ENCODE measurements at places on chromosomes 7 and 10.
A peak's percentile ranks its signal among the peaks of the same experiment; 100 is the strongest.

DNA sequence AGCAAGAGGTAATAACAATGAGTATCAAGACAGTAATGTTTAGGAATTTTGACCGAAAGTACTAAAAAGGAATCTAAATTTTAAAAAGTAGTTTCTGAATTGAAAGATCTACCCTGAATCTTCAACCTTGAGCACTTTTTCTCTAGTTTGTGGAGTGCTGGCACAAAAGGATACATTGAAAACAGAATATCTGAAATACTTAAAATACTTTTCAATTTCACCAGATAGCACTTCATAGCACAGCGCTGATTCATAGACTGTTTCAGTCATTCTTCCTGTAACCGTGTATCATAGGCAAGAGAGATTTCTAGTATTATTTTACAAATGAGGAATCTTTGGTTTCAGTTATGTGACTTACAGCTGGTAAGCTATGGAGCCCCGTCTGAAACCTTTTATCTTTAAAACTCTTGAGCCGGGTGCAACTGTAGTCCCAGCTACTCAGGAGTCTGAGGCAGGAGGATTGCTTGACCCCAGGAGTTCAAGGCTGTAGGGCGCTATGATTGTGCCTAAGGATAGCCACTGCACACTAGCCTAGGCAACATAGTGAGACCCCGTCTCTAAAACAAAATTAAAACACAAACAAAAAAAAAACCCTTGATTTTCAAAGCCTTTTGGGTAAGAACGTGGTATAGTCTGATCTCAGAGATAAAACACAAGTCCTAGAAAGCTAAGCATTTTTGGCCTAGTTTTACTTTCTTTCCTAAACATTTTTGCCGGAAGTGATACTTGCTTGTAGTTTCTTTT is 35.1 kb downstream of the FHIP2A start:
- DNase-seq: no peak

- DNase-seq: no peak
Observed at GRCh38 chr7:121620953-121621606, 225.0 kb upstream of the FAM3C start.

GRCh38 chr7:53218730-53219504 is 183.5 kb downstream of the POM121L12 start:
- no peak for DNase-seq

DNA sequence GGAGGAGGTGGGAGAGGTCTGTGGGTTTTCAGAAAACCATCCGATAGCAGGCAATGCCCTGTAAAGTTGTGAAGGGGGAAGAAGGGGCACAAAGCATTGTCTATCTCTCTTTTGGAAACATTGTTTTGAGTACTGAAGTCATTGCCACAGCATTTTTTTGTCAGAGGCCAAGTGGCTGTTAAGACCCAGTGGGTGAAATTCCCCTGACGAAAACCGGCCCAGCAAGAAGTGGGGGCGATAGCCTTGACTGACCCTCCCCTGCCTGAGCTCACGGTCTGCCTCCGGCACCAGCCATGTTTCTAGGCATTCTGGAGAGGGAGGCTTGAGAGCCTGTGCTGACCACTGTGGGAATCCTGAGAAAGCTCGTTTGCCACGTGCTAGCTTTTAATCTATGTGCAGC is 144.7 kb downstream of the RPS24 start:
- no peak for DNase-seq

DNA sequence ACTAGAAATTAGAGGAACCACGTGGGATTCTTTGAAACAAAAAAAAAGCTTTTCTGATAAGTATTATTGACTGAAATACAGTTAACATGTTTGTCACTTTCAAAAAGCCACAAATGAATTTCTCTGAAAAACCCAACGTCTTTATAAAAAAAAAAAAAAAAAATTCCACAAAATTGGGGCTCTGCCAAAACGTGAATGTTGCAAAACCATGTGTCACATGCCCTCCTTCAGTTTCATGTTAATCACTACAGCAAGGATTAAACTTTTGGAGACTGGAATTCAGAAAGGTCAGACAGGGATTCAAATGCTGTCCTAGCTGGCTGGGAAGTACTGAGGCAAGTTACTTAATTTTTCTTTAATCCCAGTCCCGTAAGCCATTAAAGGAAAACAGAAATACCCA is 278.0 kb upstream of the KLF14 start:
- no peak for DNase-seq

DNA sequence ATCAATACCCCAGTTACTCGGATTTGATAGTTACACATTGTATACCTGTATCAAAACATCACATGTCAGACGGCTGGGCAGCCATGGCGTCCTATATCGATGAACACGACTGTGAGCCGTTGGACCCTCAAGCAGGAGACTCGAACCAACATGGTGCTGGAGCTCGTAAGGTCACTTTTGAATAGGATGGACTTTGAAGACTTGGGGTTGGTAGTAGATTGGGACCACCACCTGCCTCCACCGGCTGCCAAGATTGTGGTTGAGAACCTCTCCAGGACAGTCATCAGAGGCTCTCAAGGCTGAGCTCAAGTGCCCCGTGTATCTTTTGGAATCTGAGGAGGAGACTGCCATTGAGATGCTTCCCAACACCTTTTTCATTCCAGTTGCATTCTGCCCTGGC is 1.9 kb upstream of the RINT1 start:
- DNase-seq: no peak

- DNase-seq: no peak
Observed at GRCh38 chr7:121012919-121013318, 24.4 kb downstream of the CPED1 start.

DNA sequence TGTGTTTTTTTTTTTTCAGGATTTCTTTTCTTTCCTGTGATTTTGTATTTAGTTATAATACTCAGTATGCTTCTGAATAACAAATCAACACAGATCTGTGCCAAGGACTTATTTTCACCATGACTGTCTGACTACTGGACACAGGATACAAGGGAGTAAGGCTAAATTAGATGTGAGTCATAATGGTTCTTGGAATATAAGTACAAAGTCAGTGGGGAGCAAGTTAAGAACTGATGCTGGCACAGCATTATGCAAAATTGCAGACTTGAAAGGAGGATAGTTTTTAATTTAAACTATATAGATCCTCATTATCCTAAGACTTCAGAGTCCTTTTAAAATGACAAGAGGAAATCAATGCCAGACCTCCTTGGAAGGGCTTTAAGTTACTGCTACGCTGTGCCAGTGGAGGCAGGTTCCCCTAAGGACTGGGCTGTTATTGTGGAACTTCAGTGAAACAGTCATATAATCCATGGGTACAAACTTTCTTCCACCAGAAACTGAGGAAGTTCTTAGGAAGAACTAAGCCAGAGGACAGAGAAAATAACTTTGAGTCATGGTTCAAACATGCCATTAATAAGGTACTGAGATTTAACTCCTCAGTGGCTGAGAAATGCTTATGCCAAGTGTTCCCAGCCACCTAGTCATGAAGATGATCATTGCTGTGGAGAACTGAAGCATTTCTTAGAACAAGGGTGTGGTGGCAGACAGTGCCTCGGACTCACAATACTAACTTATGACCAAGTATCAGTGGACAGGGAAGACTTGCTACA is 531.2 kb downstream of the HTR7 start:
- DNase-seq: no peak

DNA sequence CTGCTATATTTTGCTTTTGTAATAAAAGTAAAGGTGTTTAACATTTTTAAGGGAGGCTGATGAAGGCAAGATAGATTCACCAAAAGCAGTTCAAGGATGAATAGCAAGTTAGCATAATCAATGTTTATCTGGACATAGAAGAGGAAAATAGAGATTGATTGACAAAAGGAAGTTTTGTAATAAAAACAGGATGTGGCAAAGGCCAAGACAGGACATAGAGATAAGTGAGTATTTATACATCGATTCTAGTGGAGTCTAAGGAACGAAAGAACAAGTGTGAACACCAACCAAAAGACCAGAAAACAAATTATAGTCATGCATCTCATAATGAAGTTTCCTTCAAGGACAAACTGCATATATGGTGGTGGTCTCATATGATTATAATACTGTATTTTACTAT is 123.8 kb downstream of the CCDC71L start:
- no peak for DNase-seq

- no peak for DNase-seq
Observed at GRCh38 chr10:8639486-8640185, 585.1 kb downstream of the GATA3 start.

DNA sequence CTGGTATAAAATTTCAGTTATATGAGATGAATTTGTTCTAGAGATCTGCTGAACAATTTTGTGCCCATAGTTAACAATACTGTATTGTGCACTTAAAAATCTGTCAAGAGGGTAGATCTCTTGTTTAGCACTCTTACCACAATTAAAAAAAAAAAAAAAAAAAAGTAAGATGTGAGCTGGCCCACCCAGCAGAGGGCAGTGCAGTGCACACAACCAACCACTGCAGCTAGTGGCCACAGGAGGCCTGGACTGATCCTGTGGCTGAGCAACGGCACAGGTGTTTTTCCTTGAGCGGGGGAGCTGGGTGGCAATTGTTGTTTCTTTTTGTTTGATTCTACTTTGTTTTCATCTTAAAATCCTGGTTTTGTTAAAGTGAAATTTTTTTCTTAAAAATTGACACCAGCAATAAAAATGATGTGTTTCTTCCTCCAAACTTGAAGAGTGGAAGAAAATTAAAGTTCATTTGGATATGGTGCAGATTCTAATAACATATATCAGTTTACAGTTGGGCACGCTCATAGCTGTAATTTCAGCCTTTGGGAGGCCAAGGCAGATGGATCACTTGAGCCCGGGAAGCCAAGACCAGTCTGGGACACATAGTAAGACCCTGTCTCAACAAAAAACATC is 171.1 kb upstream of the TBX20 start:
- peak; percentile 26 for DNase-seq

GRCh38 chr7:91541641-91542040 is 277.4 kb downstream of the FZD1 start:
- DNase-seq: no peak

GRCh38 chr7:157519246-157519645 is 182.4 kb downstream of the DNAJB6 start:
- no peak for DNase-seq

DNA sequence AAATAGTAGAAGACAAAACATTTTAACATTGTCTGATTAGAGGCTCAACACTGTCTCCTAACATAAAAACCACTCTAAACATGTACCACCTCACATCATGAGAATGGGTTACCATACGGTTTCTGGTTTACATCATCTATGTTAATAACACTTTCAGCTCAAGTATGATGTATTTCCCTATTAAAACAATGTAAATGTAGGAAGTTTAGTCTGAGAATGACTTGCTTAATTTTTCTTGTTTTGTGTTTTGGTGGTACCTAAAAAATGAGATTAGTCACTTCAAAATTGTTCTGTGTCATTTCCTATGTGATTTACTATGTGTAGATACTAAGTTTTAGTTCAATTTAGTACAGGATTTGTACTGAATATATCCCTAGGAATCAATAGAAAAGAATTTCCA is 195.8 kb upstream of the SEMA3C start:
- no peak for DNase-seq

- DNase-seq: no peak
Observed at GRCh38 chr10:44339218-44339617, 45.7 kb downstream of the CXCL12 start.

GRCh38 chr7:14419531-14419930 is 430.1 kb upstream of the ETV1 start:
- DNase-seq: no peak

DNA sequence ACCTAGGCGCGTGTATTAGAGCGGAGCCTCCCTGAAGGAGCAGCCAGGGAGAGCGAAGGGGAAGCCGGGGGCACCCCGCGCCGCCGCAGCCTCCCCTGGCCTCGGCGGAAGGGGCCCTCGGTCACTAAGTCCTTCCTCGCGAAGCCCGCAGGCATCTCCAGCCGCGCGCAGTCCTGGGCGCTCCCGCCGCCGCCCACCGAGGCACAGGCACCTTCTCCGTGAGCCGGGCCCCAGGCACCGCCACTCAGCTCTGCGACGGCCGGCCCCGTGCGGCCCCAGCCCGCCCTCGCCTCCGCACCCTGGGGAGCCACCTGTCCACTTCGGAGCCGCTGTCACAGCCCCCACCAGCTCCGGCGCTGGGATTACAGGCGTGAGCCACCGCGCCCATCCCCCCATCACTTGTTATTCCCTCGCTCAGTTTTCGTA is 80.8 kb downstream of the ZNF467 start:
- DNase-seq: no peak

- DNase-seq: no peak
Observed at GRCh38 chr10:30430544-30431298, 3.3 kb upstream of the MAP3K8 start.

DNA sequence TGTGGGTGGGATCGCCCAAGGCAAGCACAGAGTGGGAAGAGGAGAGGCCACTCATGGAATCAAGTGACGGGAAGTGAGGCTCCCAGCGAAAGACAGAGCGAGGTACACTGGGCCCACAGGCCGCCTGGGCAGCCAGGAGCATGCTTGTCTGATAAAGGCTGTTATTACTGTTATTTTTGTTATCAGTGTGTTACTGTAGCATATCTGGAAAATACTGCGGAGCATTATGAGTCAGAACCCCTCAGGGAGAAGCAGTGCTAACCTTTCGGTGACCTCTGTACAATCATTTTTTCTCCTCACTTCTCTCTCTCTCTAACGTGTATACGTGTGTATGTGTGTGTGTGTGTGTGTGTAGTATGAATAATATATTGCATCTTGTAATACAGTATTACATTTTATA is 3.8 kb upstream of the TCERG1L start:
- DNase-seq: no peak

GRCh38 chr7:104442481-104442880 is 114.1 kb downstream of the LHFPL3 start:
- DNase-seq: no peak

DNA sequence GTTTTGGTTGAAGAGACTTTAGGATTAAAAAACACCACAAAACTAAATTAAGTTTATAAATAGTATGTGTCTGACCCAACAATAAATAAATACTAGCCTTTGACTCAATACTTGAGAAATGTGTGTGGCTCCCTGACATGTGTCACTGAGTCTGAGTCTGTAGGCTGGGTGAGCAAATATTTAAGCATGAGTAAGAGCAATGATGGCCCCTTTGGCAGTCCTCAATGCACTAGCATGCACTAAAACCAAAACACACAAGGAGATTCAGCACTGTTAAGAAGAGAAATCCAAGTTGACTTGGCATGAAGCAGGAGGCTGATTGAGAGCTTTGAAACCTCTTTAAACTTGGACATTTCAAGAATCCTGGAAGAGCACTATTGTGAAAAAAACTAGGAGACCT is 37.1 kb downstream of the CCDC71L start:
- no peak for DNase-seq

- no peak for DNase-seq
Observed at GRCh38 chr7:100887516-100888290, 1.8 kb downstream of the UFSP1 start.

- no peak for DNase-seq
Observed at GRCh38 chr7:158663428-158663741, 41.2 kb downstream of the NCAPG2 start.
